ENCODE measurements at places on chromosomes 4 and X.

- no peak for DNase-seq
Observed at GRCh38 chr4:126582737-126583136, 1050.0 kb upstream of the INTU start.

DNA sequence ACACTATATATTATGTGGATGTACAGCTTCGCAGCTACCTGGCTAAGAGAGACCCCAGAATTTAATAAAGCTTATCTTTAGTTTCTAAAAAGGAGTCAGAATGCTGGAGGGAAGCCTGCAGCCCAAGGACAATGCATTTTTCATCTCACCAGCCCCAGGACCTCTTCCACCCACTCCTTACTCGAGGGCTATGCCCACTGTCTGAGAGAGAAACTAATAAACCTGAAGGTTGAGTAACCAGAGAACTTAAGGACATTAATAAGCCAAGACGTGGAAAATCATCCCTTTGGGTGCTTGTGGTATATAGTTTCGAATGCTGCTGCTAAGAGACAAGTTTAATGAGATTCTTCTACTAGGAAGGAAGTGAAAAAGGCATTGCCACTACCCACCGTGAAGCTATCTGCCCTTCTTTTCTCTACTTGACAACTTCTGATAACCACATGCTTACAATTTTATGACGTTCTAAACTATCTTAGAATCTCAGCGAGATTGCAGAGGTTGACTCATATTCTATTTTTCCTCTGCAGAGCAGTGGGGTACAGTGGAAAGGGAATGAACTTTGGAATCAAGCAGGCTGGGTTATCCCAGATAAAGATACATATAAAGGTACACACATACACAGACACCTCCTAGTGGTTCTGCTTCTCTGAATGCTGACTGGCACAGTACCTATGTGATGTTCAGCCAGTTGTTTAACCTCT, 3.3 kb downstream of the RELL1 start:
- no peak for DNase-seq

GRCh38 chr4:722169-722725, 16.6 kb downstream of the PCGF3 start:
- DNase-seq: no peak

GRCh38 chrX:150941580-150941979, 41.6 kb upstream of the HMGB3 start:
- no peak for DNase-seq

GRCh38 chrX:119410027-119410819, 11.1 kb downstream of the SLC25A43 start:
- DNase-seq: no peak

DNA sequence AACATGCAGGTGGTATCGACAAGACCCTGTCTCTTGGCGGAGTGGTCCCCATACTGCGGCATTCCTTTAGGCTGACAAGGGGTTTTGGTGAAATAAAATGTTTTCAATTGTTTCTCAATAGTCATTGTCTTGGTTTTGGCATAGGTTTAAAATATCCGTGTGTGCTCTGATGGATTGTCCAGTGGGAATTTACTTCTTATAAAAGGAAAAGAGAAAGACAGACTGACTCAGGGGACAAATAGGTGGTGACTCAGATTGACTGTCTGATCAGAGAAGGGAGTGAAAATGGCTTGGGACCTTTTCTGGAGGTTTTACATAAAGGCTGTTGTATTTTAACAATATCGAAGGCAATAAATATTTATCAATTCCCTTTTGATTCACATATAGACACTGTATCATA, 129.8 kb downstream of the SORBS2 start:
- DNase-seq: no peak

DNA sequence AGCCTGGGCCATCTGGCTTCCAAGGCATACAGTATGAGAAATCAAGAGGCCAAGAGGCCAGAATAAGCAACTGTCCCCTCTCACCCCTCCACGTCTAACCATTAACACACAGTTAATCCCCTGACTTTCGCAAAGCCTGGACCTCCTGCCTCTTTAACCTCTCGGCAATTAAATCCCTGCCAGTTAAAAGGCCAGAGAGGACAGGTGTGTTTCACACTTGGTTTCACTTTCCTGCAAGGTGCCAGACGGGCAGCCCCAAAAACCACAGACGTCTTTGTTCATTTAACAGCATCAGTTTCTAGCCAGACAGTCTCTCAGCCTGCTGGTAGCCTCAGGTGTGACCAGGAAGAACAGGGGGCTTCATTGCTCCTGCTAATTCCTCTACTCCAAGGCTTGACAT, 91.1 kb upstream of the KIT start:
- DNase-seq: no peak

- no peak for DNase-seq
Observed at GRCh38 chr4:7777017-7777710, 162.5 kb downstream of the AFAP1 start.

GRCh38 chr4:60344908-60345307, 855.2 kb upstream of the ADGRL3 start:
- DNase-seq: no peak

DNA sequence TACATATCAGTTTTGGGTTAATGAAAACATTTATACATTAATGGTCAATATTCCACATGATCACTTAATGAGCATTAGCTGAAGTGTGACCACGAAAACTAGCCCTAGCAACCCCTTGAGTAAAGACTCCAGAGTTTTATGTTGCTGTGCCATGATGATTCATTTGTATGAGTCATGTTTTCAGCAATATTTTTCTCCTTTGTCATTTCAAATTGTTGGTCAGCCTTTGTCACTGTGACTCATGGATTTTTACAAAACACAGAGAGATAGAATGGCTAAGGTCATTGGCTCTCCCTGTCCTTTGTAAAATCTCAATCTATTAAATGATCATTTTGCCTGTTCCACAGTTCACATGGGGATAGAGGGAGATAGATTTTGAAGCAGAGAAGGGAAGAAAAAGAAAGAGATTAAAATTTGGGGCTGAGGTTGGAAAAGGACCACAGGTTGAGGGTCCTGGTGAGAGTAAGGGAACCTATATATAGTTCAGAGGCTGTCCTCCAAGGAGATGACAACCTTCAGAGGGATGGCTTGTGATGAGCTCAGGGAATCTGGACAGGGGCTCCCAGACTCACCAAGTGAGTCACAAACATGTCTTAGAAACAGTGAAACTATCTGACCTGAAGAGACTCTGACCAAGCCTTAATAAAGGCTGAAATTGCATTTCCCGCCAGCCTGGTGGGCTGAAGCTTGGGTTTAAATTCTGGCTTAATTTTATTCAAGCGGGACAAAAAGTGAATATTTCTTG, 25.6 kb downstream of the NR0B1 start:
- no peak for DNase-seq

GRCh38 chrX:3178329-3178728, 137.1 kb downstream of the ARSF start:
- no peak for DNase-seq

- DNase-seq: no peak
Observed at GRCh38 chrX:115232933-115233496, 881 bp downstream of the LRCH2 start.

- no peak for DNase-seq
Observed at GRCh38 chr4:75126058-75126457, 193.1 kb downstream of the PARM1 start.

DNA sequence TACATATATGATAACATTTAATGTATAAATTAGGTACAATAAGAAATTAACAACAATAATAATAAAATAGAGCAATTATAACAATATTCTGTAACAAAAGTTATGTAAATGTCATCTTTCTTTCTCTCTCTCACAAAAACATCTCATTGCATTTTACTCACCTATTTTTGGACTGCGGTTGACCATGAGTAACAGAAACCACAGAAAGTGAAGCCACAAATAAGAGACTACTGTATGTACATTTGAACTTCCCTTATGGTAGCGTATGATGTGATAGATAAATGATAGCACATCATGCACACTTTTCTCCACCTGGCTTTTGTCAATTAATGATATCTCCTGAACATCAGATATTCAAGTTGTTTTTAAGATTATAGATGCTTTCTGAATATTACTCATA, 80.5 kb downstream of the HNRNPD start:
- no peak for DNase-seq

GRCh38 chr4:133147286-133147821, 1.7 kb upstream of the PCDH10 start:
- no peak for DNase-seq

GRCh38 chr4:155629183-155629825, 37.3 kb upstream of the GUCY1A1 start:
- no peak for DNase-seq

GRCh38 chrX:79573760-79574159, 206.6 kb upstream of the ITM2A start:
- no peak for DNase-seq

- DNase-seq: no peak
Observed at GRCh38 chr4:151361966-151362365, 36.6 kb upstream of the SH3D19 start.

- peak; percentile 9 for DNase-seq
Observed at GRCh38 chrX:78517124-78517523, 142.0 kb downstream of the RTL3 start.

DNA sequence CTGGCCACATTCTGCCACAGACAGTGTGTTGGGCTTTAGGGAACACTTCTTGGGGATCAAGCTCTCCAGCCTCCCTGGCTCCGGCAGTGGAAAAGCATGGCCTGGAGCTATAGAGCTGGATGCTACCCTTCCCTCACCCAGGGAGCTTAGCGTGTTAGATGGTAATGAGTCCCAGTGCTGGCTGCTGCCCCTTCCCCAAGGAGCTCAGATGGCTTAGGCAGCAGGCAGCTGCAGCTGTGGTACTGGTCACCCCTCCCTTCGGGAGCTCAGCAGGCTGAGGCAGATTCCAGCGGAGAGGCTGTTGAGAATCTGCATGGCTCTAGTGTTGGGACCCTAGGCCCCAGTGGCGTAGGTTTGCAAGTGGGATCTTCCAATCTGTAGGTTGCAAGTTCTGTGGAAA, 19.5 kb downstream of the TMEM144 start:
- no peak for DNase-seq

GRCh38 chr4:95590615-95591014, 41.8 kb upstream of the UNC5C start:
- no peak for DNase-seq

DNA sequence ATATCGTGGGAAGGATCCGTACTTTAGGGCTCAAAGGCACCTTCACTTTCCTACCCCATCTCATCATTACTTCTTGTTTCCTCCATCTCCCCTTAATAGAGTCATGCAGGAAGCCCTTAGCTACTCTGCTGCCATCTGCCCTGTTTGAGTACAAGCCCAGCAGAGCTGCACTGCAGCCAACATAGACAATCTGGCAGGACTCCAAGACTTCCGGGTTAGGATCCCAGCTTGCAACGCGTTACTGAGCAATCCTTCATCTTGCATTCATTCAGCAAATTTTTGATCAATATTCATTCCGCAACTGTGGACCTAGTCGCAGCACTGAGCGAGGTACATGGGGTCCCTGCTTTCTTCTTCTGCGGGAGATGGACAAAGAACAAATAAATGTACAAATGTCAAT, 344.9 kb downstream of the BCOR start:
- DNase-seq: no peak

DNA sequence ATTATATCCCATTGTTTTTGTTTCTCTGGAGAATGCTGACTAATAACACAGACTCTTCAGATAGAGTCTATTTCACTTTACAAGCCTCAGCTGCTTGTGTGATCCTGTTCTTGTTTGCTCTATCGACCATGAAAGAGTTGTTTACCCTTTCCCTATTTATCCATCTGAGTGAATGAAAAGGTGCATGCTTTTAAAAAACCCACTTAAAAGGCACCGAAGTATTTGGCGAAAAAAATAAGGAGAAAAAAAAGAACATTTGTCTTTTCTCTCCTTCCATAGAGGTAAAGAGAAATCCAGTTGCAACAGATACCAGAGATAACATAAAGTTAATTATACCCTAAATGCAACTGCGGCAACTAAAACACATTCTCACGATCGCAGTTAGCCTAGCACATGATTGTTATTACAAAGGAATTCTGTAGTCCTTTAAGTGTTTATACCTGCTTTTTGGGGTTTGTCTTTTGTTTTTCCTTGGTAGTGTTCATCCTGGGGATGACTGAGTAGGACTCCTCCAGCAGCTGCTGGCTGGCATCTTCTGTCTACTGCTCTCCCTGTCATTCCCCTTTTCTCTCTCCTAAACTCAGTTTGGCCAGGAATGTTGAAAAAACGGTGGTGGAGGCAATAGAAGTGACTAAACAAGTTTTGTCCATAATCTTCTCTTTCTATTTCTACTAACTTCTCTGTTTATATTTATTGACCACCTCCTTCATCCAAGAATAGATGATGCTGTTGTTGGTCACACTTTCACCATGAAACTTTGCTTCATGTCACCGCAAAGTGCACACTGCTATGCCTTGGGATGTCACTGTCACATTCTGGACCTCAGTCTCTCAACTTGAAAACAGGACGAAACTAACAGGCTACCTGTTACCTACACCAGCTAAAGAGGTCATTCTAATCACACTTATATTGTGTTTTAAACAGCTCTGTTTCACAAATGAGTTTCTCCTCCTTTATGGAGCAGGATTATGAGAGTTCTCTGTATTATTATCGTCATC, 41.9 kb upstream of the FRAS1 start:
- no peak for DNase-seq

DNA sequence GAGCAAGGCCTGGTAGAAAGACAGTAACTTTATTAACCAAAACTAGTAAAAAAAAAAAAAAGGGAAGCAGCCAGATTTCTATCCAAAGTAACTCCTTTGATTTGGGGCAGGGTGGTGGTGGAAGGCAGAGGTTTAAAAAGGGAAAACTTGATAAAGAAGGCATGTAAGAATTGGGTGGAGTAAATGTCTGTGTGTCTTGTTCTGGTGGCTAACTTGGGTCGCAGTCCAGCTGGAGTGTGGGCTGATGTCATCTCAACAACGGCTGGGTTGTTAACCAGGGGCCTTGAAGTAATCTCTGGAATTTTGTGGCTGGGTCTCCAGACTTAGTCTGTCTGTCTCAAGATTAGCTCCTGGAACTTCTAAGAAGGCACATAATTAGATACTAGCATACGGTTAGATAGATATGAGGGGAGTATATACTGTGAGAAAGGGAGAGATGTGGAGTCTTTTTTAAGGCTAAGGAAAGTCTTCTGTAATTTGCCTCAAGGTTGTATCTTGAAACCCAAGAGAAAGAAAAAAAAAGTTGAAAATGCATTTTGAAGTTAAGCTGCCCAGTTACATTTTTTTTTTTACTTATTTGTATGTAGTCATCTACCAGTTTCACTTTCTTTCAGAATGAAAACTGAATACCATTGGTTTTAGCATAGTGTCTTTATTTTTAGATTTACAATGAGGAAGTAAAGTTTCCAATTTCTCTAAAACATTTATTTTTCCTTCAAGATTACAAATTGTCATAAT, 48.3 kb downstream of the MTHFD2L start:
- no peak for DNase-seq

DNA sequence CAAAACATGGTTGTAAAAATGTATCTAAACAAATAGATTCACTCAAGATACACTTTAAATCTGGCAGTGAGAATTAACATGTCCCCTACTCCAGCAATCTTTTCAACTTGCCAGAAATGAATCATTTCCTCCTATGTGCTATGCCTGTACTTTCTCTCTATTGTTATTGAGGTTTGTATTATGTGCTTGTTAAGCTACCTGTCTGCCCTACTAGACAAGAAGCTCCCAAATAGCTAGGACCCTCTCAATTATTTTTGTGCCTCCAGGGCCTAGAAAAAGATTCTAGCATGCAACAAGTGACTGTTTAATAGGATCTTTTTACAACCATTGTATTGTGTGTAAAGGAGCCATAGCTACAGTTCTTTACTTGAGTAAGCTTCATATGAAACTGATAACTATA, 3.5 kb upstream of the SAP30 start:
- DNase-seq: no peak

- DNase-seq: no peak
Observed at GRCh38 chrX:38768079-38768478, 33.2 kb upstream of the MID1IP1 start.

GRCh38 chrX:136574548-136574947, 42.5 kb downstream of the VGLL1 start:
- DNase-seq: no peak

- DNase-seq: no peak
Observed at GRCh38 chrX:101416691-101417090, 8.7 kb downstream of the HNRNPH2 start.
